Type B pancreatic cell (in vitro differentiated cells): ENCODE measurements at places on chromosomes 2 and 18. TPM values are rescaled to one million over a fixed set of nuclear protein-coding genes. Genes with fewer than 3 reads are reported as not detected.

PAX3 gene
- total RNA-seq: 66.7 TPM in 1 of 2 replicates, not detected in the other

COL5A2 gene
- 38.5 and 137 TPM in 2 replicates for total RNA-seq

- DNase-seq: no peak
- peak overlapping the region; percentile 92 for H3K27ac ChIP-seq
- H3K4me1 ChIP-seq: peaks cover 7% of the 10 kb centered on the region
- peaks cover 4% of the 10 kb centered on the region for H3K36me3 ChIP-seq
Measured at GRCh38 chr18:48879008-48879431, 71.7 kb downstream of the SMAD7 start.

DNA sequence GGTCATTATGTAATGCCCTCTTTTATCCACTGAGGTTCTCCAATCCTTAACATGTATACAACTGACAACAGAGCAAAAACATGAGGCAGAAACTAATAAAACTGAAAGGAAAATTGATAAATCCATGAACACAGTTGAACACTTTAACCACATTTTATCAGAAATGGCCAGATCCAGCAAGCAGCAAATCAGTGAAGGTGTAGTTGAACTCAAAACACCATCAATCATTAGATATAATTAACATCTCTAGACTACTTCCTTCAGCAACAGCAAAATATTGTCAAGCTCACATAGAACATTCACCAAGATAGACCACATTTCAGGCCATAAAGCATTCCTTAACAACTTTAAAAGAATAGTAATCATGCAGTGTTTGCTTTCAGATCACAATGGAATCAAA, 72.9 kb downstream of the HS6ST1 start:
- H3K27ac ChIP-seq: no peak overlapping the region
- H3K27me3 ChIP-seq: no peaks in the 10 kb centered on the region
- H3K4me1 ChIP-seq: no peaks in the 10 kb centered on the region
- H3K36me3 ChIP-seq: no peaks in the 10 kb centered on the region
- H3K4me3 ChIP-seq: no peak overlapping the region
- no peak for DNase-seq

GRB14 gene
- total RNA-seq: 8.8 and 11.6 TPM in 2 replicates

DNA sequence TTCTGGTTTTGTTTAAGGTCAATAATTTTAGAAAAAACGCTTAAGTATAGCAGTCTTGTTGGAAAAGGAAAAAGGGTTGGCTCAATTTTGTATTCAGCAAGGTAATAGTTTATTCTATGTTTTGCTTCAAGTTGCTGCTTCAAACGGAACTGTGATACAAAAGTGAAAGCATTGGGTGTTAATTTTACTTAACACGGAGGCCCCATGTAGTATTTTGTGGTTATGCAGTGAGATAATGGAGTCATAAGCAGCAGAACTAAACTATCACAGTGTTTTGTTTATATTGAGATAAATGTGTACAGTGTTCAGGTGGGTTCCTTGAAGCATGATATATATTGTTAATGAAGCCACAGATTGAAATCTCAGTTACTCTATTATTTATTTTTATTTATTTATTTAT, 67.0 kb upstream of the LYPD6B start:
- H3K27me3 ChIP-seq: no peaks in the 10 kb centered on the region
- peaks cover 45% of the 10 kb centered on the region for H3K4me1 ChIP-seq
- no peak overlapping the region for H3K27ac ChIP-seq
- H3K4me3 ChIP-seq: no peak overlapping the region

- no peaks in the 10 kb centered on the region for H3K36me3 ChIP-seq
- no peak overlapping the region for H3K4me3 ChIP-seq
- H3K4me1 ChIP-seq: no peaks in the 10 kb centered on the region
Measured at GRCh38 chr2:185785156-185785555, 46.6 kb downstream of the FSIP2 start.

DNA sequence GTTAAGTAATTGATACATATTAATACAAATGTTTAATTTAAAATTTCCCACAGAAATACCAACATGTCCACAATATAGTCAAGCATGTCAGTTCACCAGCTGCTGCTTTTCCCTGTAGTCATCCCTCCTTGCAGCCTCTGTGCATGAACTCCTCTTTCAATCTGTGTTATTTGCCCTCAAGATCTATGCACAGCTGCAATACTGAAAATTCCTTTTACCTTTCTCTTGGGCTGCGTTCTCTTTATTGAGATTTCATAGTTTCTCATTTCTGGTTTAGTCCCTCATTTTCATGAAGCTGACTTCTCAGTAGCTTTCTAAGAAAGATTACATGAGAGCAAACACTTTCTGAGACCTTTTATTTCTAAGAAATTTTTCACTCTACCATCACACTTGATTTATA, 464.9 kb downstream of the PARD3B start:
- DNase-seq: no peak
- H3K27me3 ChIP-seq: no peaks in the 10 kb centered on the region
- H3K36me3 ChIP-seq: peaks cover 4% of the 10 kb centered on the region
- no peak overlapping the region for H3K4me3 ChIP-seq
- H3K27ac ChIP-seq: no peak overlapping the region

PRSS56 gene
- 0.34 TPM in 1 of 2 replicates, not detected in the other for total RNA-seq

DNA sequence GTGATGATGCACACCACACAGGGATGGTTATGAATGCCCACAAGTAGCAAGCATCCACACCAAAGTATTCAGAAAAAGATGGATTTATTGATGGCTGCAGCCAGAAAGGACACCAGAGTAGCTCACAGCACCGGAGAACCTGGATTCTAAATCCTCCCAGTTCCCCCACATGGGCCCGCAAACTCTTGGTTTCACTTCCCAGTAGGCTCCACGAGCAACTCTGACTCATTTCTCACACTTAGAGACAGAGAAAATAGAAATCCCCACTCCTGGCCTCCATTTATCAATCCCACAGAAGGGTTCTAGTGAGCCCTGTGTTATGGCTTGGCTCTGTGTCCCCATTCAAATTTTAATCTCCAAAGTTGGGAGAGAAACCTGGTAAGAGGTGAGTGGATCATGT, 426.7 kb upstream of the MYT1L start:
- no peaks in the 10 kb centered on the region for H3K4me1 ChIP-seq
- H3K27me3 ChIP-seq: peaks cover 5% of the 10 kb centered on the region
- H3K36me3 ChIP-seq: no peaks in the 10 kb centered on the region
- H3K27ac ChIP-seq: no peak overlapping the region
- no peak overlapping the region for H3K4me3 ChIP-seq

GRCh38 chr2:212528106-212528856, 10.3 kb downstream of the ERBB4 start:
- no peak overlapping the region for H3K4me3 ChIP-seq
- no peaks in the 10 kb centered on the region for H3K36me3 ChIP-seq
- H3K4me1 ChIP-seq: peaks cover 3% of the 10 kb centered on the region
- no peak for DNase-seq
- H3K27me3 ChIP-seq: peaks cover 5% of the 10 kb centered on the region
- no peak overlapping the region for H3K27ac ChIP-seq

GATA6 gene
- 37.7 and 39.8 TPM in 2 replicates for total RNA-seq

- no peak overlapping the region for H3K27ac ChIP-seq
- DNase-seq: no peak
- H3K4me3 ChIP-seq: no peak overlapping the region
- H3K4me1 ChIP-seq: peaks cover 18% of the 10 kb centered on the region
- no peaks in the 10 kb centered on the region for H3K36me3 ChIP-seq
Measured at GRCh38 chr2:42376758-42377157, 15.7 kb upstream of the COX7A2L start.

GRCh38 chr2:3784731-3785130, 81.4 kb downstream of the DCDC2C start:
- peaks cover 13% of the 10 kb centered on the region for H3K27me3 ChIP-seq
- H3K4me1 ChIP-seq: peaks cover 6% of the 10 kb centered on the region
- no peak for DNase-seq
- H3K4me3 ChIP-seq: no peak overlapping the region

DNA sequence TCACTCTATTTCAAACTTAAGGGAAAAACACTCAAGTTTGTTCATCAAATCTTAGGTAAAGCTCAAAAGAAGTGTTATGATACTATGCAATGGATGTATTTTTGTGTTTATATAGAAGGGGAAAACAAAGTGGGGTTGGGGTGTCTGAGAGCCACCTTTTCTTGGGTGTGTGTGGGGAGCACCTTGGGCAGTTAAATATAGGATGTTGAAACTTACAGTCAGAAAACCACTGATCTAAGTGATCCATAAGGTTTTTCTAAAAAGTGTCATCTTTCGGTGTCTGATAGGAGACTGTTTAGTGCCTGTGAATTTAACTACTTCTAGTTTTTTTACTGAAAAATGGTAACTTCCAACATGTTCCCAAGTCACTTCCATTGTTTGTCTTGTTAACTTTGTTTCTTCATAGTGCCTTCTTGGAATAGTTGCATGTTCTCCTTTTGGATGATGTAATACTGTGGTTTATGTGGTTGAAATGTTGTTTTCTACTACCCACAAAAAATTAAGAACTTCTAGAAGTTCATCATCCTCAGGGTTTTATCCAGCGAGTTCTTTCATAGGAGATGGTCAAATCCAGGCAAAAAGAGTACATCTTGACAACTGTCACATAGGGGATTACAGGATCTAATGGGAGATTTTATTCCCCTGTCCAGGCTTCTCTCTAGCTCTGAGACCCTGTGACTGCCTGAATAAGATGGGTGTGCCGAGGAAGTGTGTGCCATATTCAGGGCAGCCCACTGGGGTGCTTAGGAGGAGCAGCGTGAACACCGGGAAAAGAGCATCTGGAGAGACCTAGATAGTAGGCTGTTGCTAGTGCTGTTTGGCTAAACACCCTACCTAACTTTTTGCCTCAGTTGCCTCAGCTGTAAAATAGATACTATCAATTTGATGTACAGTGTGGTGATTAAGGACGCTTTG, 46.2 kb downstream of the CAB39 start:
- no peak overlapping the region for H3K27ac ChIP-seq
- H3K27me3 ChIP-seq: no peaks in the 10 kb centered on the region

GRCh38 chr2:190413421-190413820, 5.3 kb downstream of the MFSD6 start:
- DNase-seq: no peak
- peaks cover 4% of the 10 kb centered on the region for H3K4me1 ChIP-seq
- H3K4me3 ChIP-seq: no peak overlapping the region
- H3K27me3 ChIP-seq: peaks cover 25% of the 10 kb centered on the region
- no peak overlapping the region for H3K27ac ChIP-seq

DNA sequence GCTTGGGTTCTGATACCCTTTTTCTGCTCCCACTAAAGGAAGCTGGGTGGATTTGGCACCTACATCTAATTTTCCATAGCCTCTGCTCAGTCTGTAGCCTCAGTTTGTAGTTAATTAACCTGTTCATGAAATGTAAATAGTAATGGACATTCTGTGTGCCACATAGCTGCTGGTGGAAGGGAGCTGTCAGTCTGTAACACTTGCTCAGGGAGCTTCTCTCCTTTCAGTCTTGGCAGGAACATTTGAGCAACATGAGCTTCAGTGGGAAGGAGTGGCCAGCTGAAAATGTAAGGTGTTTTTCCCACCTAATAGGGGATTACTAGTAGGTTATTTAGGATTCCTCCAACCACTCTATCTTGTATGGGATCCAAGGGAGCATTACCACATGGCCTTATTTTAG, 203.4 kb downstream of the ASXL3 start:
- no peaks in the 10 kb centered on the region for H3K27me3 ChIP-seq
- no peaks in the 10 kb centered on the region for H3K4me1 ChIP-seq
- no peaks in the 10 kb centered on the region for H3K36me3 ChIP-seq
- H3K4me3 ChIP-seq: no peak overlapping the region
- no peak overlapping the region for H3K27ac ChIP-seq

GRCh38 chr2:127515383-127515915, 10.8 kb downstream of the IWS1 start:
- H3K4me3 ChIP-seq: no peak overlapping the region
- no peak overlapping the region for H3K27ac ChIP-seq
- H3K4me1 ChIP-seq: peaks cover 25% of the 10 kb centered on the region
- H3K27me3 ChIP-seq: no peaks in the 10 kb centered on the region
- DNase-seq: no peak

GRCh38 chr2:45299361-45299760, 290.1 kb upstream of the SIX2 start:
- DNase-seq: no peak
- no peak overlapping the region for H3K27ac ChIP-seq
- no peak overlapping the region for H3K4me3 ChIP-seq
- peaks cover 11% of the 10 kb centered on the region for H3K4me1 ChIP-seq

- no peaks in the 10 kb centered on the region for H3K27me3 ChIP-seq
- no peaks in the 10 kb centered on the region for H3K36me3 ChIP-seq
- H3K4me1 ChIP-seq: no peaks in the 10 kb centered on the region
- no peak overlapping the region for H3K4me3 ChIP-seq
- H3K27ac ChIP-seq: no peak overlapping the region
- DNase-seq: no peak
Measured at GRCh38 chr2:180040146-180040925, 33.2 kb upstream of the CWC22 start.
